G401 (cell line): ENCODE measurements at places on chromosomes 11 and 22. TPM values are rescaled to one million over a fixed set of nuclear protein-coding genes. Genes with fewer than 3 reads are reported as not detected.

GRCh38 chr11:66964495-66964894 lies 6.3 kb upstream of the PC start:
- no peak for DNase-seq

The MMP8 gene
- 0.03 TPM in 1 of 2 replicates, not detected in the other for total RNA-seq

- DNase-seq: peak; percentile 60
These were observed 619 bp downstream of the LRRC75B start for GRCh38 chr22:24592058-24592850.

GRCh38 chr11:60923326-60923725 lies 934 bp upstream of the TMEM132A start:
- DNase-seq: peak; percentile 60

DNA sequence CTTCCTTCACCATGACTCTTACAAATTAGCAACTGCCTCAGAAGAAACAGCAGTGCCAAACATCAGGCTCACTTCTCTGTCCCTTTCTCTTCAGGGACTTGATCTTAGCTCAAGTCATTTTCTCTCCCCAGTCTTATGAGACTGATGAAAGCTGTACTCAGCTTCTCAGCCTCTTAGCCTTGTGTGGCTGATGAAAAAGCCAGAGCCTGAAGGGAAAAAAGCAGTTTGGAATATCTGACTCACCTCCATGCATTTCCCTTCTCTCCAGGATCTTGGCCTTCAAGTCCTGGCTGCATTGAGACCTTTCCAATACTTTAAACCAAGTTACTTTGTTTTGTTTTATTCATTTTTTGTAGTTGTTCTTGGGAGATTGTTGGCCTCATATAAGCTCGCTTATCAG lies 195.9 kb downstream of the SPON1 start:
- DNase-seq: no peak

GRCh38 chr22:23533328-23533762 lies 46.7 kb downstream of the IGLL1 start:
- no peak for DNase-seq

DNA sequence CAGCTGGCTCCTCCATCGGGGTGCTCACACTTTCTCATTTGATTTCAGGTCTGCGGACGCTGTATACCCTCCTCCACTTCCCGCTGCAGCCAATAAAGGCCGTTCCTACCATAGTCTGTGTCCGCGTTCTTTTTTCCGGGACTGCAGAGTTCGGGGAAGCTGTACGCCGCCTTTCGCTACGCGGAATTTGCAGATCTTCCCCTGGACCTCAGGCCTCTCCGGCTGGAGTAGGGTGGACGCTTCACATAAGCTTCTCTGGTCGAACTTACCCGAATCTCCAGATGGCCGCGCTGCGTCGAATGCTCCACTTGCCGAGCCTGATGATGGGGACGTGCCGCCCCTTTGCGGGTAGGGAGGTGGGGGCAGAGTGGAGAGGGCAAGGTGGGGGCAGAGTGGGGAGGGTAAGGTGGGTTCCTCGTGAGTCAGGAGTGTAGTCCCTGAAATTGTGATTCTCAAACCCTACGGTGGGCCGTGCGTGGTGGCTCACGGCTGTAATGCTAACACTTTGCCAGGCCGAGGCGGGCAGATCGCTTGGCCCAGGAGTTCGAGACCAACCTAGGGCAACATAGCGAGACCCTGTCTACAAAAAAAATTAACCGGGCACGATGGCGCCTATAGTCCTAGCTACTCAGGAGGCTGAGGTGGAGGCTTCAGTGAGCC lies 617 bp downstream of the CSKMT start:
- peak; percentile 71 for DNase-seq

DNA sequence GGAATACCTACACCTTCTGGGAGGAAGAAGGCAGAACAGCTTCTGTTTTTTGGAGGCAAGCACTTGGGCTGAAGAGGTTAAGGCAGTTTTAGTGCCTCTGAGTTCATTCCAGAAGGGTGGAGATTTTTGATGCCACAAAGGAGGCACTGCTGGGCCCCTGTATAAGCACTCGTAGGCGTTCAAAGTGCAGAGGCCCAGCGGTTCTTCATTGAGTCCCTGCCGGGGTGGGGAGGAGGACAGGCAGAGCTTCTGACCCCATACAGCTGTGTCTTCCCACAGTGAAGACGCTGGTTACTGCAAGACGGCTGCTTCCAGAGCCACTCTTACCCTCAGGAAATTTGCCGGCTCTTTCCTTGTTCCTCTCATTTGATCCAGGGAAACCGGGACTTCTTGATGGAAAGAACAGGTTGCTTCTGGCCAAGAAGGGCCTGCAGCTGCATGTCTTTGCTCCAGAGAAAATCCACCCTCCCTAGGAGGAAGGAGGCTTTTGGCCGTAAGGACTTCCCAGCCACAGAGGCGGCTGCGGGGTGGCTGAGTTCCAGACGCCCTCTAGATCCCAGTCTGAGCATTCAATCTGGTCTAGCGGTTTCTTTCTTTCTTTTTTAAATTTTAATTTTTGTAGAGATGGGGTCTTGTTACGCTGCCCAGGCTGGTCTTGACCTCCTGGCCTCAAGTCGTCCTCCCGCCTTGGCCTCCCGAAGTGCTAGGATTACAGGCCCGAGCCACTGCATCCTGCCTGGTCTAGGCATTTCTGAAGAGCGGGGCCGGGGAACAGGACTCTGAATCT lies 9.4 kb downstream of the ADAMTS15 start:
- no peak for DNase-seq

DNA sequence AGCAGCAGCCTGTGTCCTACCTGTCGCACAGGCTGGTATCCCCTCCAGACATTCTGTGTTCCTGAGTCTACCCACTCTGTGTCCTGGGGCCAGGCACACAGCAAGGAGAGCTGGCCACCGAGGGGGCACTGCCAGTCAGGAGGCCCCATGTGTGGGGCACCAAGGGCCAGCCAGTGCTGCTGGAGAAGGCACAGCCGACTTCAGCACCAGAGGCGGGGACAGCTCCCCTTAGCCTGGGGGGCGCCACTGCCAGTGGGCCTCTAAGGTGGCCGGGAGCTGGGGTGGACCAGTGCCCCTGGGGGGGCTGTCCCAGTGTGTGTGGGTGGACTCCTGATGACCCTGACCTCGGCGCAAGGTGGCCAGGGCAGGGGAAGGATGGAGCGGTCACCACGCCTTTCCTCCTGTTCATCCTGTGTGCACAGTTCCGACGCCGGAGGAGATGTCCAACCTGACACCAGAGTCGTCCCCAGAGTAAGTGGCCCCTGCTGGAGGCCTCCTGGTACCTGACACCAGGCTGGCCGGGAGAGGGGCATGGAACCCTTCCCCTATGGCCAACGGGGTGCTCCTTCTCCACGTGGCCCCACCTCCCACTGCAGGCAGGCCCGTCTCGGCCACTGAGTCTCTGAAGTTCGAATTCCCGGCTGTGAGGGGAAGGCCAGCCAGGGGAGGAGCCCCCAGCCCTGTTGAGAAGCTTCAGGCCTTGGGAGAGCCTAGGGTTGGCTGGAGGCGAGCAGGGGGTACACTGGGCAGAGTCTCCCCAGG lies 35.4 kb downstream of the MOB2 start:
- DNase-seq: no peak

The NCAM1 gene
- not detected in 2 replicates for total RNA-seq

The NFAM1 gene
- total RNA-seq: 0.47 and 1.2 TPM in 2 replicates

DNA sequence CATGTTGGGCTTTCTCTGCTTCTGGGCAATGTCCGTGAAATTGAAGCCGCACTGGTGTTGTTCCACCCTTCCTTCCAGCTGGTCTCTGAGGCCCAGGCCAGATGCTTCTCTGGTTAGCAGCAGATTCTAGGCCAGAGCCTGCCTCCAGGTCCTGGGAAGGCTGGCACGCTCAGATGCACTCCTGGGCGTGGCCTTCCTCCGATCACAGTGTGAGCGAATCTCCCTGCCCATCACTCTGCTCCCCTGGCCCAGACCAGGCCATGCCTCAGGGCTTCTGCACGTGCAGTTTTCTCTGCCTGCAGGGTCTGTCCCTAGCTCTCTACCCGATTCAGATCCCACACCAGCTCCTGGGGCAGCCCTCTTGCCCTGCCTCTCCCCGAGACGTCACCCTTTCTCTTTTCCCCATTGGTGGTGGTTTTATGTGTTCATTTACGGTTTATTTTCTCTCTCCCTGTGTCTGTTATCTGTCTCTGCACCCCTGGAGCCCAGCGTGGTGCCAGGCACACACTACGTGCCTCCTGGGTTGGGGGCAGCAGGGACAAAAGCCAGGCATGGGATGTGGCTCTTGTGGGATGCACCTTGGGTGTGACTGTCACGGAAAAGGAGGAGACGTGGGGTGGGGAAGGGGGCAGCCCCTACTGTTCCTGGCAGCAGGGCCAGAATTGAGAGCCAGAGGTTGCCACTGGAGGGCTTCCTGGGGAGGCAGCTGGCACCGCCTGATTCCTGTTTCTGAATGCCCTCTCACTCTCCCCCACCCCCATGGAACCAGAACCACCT lies 66.0 kb downstream of the KCNQ1 start:
- no peak for DNase-seq

The CCDC89 gene
- 8.6 and 10.7 TPM in 2 replicates for total RNA-seq

GRCh38 chr11:1339066-1339675 lies 29.7 kb upstream of the TOLLIP start:
- DNase-seq: no peak

The MYO7A gene
- 0.64 and 4.1 TPM in 2 replicates for total RNA-seq

- DNase-seq: no peak
These were observed 51.7 kb downstream of the PACSIN2 start for GRCh38 chr22:42963231-42963595.

DNA sequence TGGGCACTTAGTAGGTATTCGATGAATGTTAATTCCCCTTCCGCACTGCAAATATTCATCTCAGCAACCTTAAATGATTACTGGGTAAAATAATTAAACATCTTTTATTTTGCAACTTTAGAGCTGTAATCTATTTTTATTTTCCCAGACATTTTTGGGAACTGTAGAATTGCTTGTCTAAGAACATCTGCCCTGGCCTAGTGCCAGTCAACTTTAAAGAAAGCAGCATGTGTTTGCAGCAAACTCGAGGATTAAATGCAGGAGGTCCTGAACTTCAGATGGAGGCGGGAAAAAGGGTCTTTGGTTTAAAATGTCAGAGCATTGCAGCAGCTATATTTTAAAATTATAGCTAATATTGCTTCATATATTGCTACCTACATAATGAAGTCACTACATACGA lies 190.0 kb downstream of the PGR start:
- DNase-seq: no peak

The MICALL1 gene
- total RNA-seq: 20.4 and 27.6 TPM in 2 replicates

GRCh38 chr11:77193911-77194830 lies 66.1 kb downstream of the MYO7A start:
- DNase-seq: no peak

The PTPRCAP gene
- not detected in 2 replicates for total RNA-seq

DNA sequence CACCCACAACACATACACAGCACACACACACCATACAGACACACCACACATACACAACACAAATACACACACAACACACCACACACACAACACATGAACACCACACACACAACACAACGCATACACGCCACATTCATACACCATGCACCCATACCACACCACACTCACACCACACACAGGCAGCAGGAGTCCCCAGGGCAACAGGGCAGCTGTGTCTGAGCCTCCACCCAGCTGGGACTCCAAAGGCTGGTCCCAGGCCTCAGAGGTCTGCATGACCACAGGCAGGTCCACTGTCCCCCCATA lies 3.3 kb upstream of the WNT7B start:
- no peak for DNase-seq

DNA sequence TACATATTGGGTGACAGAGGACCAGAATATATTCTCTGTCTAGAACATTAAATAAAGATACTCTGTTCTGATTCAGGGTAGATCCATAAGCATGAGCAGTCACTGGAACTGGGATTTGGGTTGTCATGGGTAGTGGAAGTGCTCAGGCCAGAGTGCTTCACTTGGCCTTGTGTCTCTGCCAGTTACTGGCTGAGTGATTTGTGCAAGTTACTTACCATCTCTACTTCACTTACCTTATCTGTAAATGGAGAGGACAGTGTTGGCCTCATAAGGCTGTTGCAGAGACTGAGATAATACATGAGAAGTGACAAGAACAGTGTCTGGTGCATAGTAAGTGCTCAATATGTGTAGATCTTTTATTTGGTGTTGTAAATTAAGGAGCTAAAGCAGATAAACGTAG lies 17.6 kb downstream of the ATXN10 start:
- DNase-seq: no peak

The ABCG4 gene
- total RNA-seq: 0.06 and 1.7 TPM in 2 replicates

The GUCY1A2 gene
- total RNA-seq: 7.6 and 13.8 TPM in 2 replicates

- no peak for DNase-seq
These were observed 761 bp downstream of the HMBS start for GRCh38 chr11:119085437-119085847.

DNA sequence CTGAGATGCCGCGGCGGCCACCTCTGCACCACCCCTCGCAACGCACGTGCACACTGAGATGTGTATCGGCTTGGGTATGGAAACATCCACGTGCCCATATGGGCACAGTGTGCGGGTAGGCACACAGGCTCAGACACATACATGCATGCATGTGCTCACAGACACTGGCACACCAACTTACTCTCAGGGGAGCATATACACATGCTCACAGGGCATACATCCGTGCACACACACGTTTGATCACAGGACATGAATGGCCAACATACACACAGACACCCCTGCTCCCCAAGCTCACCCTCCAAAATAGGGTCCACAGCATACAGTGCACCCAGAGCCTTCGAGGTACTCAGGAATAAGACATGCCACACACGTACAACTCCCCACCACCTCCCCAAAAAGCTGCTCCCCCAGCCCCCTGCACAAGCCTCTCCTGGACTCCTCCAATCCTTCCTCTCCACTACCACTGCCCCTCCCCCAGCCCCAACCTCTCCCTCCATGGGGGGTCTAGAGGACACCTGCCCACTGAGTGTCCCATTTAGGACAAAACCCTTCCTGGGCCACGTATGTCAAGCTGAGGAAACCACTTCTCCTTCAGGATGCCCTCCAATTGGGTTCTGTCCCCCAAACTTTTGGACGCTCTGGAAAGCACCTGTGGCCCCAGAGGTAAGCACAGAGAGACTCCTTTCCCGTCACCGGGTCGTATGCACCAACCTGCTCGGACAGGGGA lies 53.1 kb downstream of the SLC22A12 start:
- DNase-seq: no peak

DNA sequence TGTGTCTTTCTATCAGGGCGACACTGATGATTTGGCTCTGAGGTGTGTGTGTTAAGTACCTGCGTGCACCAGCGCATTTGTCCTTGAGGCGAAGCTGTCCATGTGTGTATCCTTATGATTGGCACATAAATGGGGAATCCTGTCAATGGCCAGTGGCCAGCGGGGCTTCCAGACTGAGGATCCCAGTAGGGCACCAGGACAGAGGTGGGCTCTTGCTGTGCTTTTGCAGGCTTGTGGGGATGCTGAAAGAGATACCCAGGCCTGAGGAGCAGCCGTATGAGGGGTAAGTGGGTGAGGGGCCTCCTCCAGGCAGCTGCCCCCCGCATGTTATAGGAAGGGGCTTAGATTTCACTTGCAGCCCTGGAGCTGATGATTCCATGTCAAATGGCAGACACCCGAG lies 156.8 kb downstream of the ST3GAL4 start:
- DNase-seq: no peak

The KRTAP5-9 gene
- not detected in 2 replicates for total RNA-seq
